Activated T-cell treated with anti-CD3 and anti-CD28 coated beads for 4 hours (primary cell): ENCODE measurements at places on chromosomes 16 and 17.

- DNase-seq, result no peak
Measured at GRCh38 chr16:54953461-54953860, 22.8 kb downstream of the IRX5 start.

DNA sequence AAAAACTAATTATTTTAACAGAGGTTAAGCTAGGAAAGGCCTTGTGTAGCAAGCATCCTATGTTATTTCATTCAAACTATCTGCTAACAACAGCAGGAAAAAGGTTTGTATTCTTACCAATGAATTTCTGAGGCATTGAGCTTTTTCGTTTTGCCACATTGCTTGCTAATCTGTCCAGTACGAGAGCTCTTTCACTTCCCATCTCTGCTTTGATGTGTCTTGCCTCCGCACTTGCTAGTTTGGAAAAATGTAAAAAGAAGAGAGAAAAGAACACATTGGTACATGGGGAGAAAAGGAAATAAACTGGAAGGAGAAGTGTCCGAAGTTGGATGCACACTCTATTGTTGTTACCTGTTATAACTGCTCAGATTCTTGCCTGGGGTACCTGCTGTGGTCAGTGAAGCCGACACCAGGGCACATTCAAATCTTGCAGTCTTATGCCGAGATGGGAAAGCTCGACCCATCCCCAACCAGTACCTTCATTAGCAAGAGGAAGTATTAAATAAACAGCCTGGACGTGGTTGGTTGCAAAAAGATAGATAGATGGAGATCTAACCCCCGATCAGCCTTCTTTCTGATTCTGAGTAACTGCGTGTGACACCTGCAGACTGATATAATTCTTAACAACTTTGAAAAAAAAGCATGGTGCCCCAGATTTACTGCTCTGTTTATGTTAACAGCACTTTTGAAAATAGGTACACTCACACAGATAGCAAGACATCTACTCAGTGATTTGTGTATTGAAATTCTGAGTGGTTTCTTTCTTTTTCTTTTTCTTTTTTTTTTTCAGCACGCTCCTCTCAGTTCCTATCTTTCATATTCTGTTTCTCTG is 40.0 kb downstream of the GRB7 start:
- DNase-seq, result no peak

- DNase-seq, result no peak
Measured at GRCh38 chr17:78798695-78799559, 16.9 kb upstream of the CYTH1 start.

- no peak for DNase-seq
Measured at GRCh38 chr17:9240659-9241370, 219.5 kb downstream of the NTN1 start.

DNA sequence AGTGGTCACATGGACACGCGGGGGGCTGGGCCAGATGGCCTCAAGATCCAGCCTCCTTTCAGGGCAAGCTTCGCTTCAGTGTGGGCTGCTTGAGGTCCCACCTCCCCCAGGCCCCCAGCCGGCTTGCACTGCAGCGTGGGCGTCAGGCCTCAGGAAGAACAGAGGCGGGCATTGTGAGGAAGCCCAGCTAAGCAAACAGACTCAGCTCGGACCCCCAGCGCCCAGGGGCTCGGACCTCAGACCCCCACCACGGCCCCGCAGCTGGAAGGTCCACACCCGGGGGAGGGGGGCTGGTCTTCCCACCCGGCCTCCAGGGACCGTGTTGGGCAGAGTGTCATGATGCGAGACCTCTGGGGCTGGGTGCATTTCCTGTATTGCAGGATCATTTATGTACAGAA is 24.7 kb upstream of the ZNF469 start:
- DNase-seq, result no peak

DNA sequence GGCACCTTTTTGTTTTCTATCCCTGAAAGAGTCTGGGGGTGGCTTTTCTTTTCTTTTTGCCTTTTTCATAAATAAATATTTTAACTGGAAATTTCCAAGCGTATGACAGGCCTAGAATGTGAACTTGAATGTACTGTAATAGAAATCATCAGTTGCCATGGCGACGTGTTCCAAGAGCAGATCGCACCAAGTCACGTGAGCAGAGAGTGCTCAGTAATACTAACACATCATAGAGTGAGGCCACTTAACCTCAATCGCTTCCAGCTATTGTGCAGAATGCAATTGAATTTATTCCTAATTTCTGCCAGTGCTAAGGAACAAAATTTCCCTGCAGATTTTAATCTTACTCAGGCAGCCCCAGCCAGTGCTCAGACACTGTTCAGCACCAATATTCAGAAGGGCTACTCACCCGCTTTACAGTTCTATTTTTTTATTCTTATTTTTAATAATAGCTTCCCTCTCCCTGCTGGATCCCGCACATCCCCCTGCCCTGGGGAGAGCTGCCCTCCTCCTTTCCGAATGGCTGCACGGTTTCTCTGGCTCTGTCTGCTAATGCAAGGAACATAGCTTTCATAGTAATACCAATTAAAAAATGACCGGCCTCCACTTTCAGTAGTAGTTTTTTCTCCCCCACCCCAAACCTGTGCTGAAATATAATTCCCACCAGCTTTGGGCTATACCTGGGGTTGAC is 26.2 kb upstream of the PMFBP1 start:
- DNase-seq, result no peak

DNA sequence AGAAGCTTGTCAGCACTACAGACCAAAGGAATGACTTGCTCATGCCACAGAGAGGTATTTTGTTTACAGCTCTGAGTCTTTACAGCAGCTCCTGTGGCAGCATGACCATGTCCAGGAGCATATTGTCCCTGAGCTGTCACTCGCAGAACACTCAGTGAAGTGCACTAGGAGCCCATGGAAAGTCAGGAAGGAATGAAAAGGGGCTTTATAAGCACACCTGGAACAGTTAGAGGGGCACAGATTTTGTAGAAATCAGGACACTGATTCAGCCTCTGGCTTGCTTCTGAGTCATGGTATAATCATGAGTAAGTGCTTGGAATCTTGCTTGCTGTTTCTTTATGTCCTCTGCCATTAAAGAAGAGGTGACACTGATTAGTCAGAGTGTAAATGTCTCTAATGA is 41.0 kb downstream of the TADA2A start:
- DNase-seq, result no peak

DNA sequence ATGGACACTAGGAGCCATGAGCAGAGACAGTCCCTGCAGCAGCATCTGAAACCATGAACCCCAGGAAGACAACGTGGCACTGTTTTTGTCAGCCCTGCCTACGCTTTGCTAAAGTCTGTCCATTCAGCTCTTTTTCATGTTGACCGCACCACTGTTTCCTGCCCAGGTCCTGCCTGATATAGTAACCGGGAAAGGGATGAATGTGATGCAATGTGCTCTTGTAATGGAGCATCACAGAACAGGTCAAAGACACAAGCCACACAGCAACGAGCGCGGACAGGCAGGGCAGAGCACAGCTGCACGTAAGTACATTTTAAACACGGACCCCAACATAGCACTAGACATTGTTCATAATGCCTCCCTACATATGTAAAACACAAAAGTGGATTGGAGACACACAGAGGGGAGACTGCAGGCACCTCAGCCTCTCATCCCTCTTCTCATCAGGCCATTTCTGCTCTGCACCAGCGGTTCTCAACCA is 16.9 kb upstream of the TNFRSF13B start:
- no peak for DNase-seq

DNA sequence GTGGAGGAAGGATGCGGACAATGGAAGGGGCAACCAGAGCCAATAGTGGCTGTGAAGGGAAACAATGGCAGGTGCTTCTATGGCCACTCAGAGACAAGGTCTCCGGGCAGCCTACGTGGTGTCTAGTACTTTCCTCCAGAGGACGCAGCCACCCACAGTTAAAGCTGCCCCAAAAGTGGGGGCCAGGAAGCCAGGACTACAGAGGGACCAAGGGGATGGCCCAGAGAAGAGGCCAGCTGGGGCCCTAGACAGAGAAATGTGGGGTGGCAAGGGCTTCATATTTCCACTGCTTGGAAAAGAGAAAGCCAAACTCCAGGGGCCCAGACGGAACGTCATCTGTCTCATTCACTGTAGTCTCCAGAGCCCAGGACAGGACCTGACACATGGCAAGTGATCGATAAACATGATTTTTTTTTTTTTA is 837 bp upstream of the PER1 start:
- DNase-seq, result no peak

DNA sequence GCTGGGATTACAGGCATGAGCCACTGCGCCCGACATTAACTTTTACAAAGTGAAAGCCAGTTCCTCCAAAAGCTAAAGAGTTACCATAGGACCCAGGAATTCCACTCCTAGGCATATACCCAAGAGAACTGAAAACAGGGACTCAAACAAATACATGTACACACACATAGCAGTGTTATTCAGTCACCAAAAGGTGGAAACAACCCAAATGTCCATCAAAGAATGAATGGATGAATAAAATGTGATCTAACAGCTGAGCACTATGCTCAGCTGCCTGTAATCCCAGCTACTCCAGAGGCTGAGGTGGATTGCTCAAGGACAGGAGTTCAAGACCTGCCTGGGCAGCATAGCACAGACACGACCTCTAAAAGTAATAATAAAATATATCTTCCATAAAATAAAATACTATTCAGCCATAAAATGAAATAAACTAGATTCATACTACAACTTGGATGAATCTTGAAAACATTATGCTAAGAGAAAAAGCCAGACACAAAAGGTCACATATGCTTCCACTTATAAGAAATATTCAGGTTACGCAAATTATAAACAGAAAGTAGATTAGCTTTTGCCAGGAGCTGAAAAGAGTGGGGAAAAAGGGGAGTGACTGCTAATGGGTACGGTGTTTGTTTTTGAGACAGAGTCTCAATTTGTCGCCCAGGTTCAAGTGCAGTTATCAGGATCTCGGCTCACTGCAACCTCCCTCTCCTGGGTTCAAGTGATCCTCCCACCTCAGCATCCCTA is 9.3 kb upstream of the USP7 start:
- no peak for DNase-seq

- DNase-seq, result no peak
Measured at GRCh38 chr16:83458612-83459011, 349.2 kb upstream of the HSBP1 start.

GRCh38 chr16:69890892-69891282 is 60.2 kb upstream of the CLEC18A start:
- DNase-seq, result no peak

GRCh38 chr16:425740-426114 is 278 bp downstream of the RAB11FIP3 start:
- no peak for DNase-seq

DNA sequence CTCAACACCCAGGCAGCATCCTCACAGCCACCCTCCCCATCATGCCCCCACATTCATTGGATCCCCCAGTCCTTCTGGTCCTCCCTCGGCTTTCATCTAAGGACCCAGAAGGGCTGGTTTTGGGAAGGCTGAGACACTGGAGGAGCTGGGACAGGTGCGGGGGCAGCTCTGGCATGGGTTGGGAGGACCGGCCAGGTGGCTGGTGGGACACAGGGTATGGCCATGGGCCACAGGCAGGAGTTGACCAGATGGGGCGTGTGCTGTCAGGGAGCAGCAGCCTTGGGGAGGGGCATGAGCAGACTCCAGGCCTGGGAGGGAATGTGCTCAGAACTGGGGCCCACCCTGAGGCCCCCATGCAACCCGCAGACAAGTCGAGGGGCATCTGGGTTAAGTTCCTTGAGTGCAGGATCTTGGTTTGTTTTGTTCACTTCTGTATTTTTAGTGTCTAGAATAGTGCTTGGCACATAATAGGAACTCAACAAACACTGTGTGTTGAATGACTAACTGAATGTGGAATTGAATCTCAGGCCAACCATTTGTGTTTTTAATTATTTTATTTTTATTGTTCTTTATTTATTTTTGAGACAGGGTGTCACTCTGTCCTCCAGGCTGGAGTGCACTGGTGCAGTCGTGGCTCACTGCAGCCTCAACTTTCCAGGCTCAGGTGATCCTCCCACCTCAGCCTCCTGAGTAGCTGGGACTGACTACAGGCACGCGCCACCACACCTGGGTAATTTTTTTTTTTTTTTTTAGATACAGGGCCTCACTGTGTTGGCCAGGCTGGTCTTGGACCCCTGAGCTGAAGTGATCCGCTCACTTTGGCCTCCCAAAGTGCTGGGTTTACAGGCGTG is 5.6 kb downstream of the P2RX1 start:
- DNase-seq, result no peak

- no peak for DNase-seq
Measured at GRCh38 chr17:73489991-73490390, 154.3 kb downstream of the SDK2 start.

- DNase-seq, result no peak
Measured at GRCh38 chr17:27106347-27106981, 187.4 kb upstream of the WSB1 start.
